Heart right ventricle (tissue), 16 donors: ENCODE measurements at places on chromosomes 1 and 21. TPM values are rescaled to one million over a fixed set of nuclear protein-coding genes. Genes with fewer than 3 reads are reported as not detected.

The LRRC3 gene
- total RNA-seq, result 1.6 TPM

DNA sequence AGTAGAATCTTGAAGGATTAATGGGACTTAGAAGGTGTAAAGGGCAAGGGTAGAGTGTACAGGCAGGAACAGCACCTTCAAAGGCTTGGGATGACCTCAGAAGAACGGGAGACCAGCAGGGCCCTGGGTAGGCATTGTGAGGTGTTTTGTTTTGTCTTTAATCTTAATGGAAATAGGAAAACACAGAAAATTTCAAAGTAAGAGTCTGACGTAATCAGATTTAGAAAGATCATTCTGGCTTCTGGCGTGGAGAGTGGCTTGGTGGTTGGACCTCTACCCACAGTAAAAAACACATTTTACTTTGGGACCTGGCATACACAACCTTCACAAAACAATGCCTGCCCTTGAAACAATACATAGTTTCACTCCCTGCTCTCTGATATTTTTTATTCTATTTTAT lies 4.1 kb downstream of the MOV10 start:
- H3K27ac ChIP-seq, result peak overlapping the region; percentile 48
- H3K27me3 ChIP-seq, result no peaks in the 10 kb centered on the region
- H3K4me3 ChIP-seq, result no peak overlapping the region
- H3K4me1 ChIP-seq, result peaks cover 47% of the 10 kb centered on the region

The L1TD1 gene
- total RNA-seq, result not detected

The HLX gene
- 9.2 TPM for total RNA-seq

The CD247 gene
- 1.3 TPM for total RNA-seq

The SCMH1 gene
- total RNA-seq, result 49.9 TPM

DNA sequence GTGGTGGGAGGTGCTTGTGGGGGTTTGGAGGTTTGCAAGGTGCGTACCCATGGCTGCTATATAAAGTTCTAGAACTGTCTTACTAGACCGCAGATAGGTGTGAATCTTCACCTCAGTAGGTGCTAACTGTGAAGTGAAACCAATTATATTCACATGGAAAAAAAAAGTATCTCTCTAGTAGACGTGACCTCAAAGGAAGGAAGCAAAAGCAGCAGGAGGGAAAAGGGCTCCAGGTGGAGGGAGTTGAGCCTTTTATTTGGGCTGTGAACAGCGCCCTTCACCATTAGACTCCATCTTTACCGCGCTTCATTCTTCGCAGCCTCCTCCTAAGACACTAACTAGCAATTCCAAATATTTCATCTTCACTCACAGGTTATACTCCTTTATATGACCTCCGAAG lies 129.8 kb downstream of the TBX19 start:
- H3K27ac ChIP-seq, result no peak overlapping the region
- no peaks in the 10 kb centered on the region for H3K36me3 ChIP-seq
- no peaks in the 10 kb centered on the region for H3K4me1 ChIP-seq
- DNase-seq, result no peak
- no peak overlapping the region for H3K4me3 ChIP-seq
- H3K27me3 ChIP-seq, result no peaks in the 10 kb centered on the region

- H3K27ac ChIP-seq, result peak overlapping the region; percentile 89
- H3K27me3 ChIP-seq, result no peaks in the 10 kb centered on the region
- H3K36me3 ChIP-seq, result no peaks in the 10 kb centered on the region
- DNase-seq, result no peak
Observed at GRCh38 chr1:2230781-2231531, 2.8 kb downstream of the SKI start.

The TMEM269 gene
- total RNA-seq, result not detected

DNA sequence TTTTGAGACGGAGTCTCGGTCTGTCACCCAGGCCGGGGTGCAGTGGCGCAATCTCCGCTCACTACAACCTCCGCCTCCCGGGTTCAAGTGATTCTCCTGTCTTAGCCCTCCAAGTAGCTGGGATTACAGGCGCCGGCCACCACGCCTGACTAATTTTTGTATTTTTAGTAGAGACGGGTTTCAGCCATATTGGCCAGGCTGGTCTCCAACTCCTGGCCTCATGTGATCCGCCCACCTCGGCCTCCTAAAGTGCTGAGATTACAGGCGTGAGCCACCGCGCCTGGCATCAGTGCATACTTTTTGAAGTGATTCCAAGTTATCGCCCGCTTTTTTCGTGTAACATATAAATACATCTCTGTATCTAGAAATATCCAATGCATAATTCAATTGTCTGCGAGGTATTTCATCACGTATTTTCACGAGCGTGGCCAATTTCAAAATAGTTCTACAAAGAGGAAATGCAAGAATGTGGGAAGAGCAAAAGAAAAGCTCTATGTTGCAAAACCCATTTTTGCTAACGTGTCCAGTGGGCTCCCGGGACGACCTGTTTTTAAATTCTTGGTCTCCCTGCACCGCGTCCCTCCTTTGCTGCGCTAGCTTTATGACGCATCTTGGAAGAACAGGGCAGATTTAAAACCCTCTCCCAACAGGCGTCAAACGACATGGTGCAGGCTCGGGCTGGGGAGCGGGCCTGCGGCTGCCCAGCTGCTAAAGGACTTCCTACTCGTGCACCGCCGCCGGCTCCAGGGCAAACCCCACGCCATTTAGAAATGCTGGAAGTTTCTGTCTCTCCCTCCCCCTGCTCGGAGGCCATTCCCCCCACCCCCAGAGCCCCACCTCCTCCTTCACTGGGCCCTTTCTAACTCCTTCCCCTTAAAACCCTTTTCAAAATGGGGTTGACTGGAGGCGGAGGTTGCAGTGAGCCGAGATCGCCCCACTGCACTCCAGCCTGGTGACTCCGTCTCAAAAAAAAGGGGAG lies 923 bp upstream of the IFNGR2 start:
- peak overlapping the region; percentile 96 for H3K4me3 ChIP-seq
- H3K36me3 ChIP-seq, result peaks cover 7% of the 10 kb centered on the region
- peak; percentile 65 for DNase-seq
- H3K4me1 ChIP-seq, result peaks cover 2% of the 10 kb centered on the region

GRCh38 chr1:22930240-22930912 lies 42.3 kb downstream of the LACTBL1 start:
- H3K4me3 ChIP-seq, result no peak overlapping the region
- no peaks in the 10 kb centered on the region for H3K4me1 ChIP-seq
- no peaks in the 10 kb centered on the region for H3K36me3 ChIP-seq
- no peak overlapping the region for H3K27ac ChIP-seq
- DNase-seq, result peak; percentile 25

- H3K27me3 ChIP-seq, result no peaks in the 10 kb centered on the region
- no peak for DNase-seq
- H3K4me1 ChIP-seq, result peaks cover 13% of the 10 kb centered on the region
- no peak overlapping the region for H3K4me3 ChIP-seq
- no peaks in the 10 kb centered on the region for H3K36me3 ChIP-seq
- no peak overlapping the region for H3K27ac ChIP-seq
Observed at GRCh38 chr1:11738096-11738495, 2.2 kb downstream of the AGTRAP start.
